ENCODE measurements at places on chromosomes 6 and 20.

- DNase-seq = no peak
These were observed 49.6 kb downstream of the CD24 start for GRCh38 chr6:106924694-106925523.

GRCh38 chr6:35327349-35328027 is 14.9 kb upstream of the PPARD start:
- peak; percentile 78 for DNase-seq

DNA sequence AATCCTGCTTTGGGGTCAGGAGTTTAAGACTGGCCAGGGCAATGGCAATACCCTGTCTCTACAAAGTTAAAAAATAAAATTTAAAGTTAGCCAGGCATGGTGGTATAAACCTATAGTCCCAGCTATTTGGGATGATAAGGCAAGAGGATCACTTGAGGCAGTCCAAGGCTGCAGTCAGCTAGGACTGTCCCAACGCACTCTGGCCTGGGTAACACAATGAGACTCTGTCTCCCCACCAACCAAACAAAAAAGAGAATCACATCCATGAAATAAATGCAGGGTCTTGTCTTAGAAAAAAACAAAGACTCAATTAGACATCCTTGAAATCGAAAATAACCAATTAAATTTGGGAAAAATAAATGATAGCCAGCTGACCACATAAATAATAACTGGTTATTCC is 88.9 kb downstream of the PHIP start:
- DNase-seq = no peak

GRCh38 chr6:89432875-89433251 is at the start of gene ANKRD6:
Gene ANKRD6 (plus strand): TSS chr6:89433152. CDS start chr6:89566977, 133,825 bp downstream.
- peak; percentile 84 for DNase-seq

- no peak for DNase-seq
These were observed 9.4 kb upstream of the OCSTAMP start for GRCh38 chr20:46559685-46560440.

DNA sequence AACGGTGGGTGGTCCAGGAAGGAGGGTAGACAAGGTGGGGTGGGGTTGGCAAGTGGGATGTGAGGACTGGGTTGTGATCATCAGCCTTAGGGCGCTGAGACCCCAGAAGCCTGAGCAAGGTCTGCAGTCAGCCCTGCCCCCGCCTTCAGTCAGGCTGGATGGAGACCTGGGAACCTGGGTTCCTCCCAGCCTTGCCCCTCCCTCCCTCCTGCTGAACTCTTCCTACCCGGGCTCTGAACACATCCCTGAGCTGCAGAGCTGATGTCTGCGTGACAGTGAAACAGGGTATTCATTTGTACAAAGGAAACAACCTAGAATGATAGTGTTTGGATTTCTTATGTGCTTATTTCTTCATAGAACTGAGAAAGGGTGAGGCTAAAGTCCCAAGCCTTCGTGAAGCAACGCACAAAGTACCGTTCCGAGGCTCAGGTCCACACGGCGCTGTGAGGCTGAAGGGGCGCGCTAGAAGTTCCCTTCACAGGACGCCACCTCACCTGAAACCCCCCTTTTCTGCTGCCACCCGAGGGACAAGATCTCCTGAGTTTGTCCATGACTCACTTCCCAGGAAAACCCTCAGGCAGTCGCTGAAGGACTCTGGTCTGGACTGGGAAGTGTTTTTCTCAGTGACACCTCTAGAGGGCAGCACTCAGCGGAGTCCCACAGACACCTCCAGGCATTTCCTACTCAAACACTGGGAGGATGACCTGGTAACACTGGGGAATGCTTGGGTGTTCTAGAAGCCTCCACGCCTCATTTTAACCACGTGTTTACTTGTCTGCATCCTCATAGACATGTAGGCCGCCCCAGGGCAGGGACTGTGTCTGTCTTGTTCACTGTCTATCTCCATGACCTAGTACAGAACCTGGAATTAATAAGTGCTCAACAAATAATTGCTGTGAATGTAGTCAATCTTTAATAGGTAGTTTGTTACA is 1.2 kb downstream of the GSTA5 start:
- peak; percentile 60 for DNase-seq

- no peak for DNase-seq
These were observed 76.7 kb downstream of the DACT2 start for GRCh38 chr6:168242940-168243225.

DNA sequence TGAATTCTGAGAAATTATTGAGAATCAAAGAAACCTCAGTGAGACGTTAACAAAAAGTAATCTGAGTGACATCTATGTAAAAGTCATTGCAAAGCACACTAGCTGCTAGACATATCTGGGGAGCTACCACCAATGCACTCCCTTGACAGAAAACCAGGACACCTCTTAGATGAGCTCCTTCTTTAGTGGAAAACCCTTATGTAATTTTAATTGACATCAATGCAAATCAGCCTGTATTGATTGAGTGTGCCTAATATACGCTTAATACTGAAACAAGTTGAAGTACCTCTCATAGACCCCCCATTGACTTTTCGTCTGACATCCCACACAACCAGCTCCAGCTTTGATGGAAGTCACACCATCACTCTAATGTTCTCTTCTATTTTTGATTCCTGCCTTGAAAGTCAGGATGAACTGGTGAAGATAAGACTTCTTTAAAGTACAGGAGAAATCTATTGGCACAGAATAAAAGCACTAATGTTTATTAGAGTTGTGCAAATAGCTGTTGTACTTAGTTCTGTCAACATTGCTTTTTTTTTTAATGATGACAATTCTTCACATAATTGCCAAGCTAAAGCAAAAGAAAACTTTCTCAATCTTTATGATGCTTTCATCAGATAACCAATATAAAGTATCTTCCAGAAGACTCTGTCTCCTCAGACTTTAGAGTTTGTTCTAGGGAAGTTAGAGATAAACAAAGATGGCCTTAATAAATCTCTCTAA is 98.0 kb upstream of the FAM8A1 start:
- DNase-seq = no peak

GRCh38 chr20:9413001-9413400 is 101.4 kb upstream of the LAMP5 start:
- DNase-seq = no peak

DNA sequence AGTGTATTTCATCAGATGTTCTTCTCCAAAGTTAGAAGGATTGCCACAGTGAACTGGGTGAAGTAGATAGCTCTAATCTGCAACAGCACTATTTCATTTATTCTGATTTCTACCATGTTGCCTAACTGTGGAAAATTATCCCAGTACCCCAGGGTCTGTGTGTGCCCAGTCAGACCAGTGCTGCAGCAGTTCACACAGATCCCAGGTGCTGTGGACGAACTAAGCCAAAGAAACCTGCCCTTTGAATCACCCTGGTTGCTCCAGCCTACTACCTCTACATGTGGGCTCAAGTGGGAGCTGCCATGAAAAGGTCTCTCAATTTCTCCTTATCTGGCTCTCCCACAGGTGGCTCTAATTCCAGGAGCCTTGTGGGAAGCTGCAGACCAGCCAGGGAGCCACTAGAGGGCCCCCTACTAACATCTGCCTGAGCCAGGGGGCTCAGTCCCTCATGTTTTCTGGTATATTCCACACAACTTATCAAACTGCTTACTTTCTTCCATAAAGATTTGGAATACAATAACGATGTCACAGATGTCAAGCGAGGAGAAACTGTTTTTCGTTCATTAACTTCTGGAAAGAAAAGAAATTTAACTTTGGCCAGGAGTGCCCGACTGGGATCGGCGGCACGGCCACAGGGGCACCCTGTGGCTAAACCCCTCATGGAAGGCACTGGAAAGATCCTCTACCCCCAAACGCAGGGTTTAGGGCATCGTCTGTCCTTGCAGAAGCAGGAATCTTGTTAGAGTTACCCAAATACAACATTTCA is 31.6 kb upstream of the LY86 start:
- DNase-seq = peak; percentile 69

- no peak for DNase-seq
These were observed 4.6 kb upstream of the PREX1 start for GRCh38 chr20:48832405-48832730.

DNA sequence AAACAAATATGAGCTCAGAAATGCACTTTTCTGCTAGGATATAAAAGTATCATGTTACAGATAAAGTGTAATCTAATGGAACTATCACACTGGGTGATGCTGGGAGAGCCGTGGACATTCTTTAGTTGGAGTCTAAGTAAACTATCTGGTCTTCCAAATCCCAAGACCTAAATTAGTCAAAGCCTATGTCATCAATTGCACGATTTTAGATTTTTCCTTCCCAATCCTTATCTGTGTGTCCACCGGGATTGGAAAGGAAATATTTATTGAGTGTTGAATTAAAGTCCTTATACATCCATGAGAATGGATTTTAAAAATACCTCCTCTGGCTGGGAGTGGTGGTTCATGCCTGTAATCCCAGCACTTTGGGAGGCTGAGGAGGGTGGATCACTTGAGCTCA is 19.6 kb upstream of the MRAP2 start:
- DNase-seq = no peak

DNA sequence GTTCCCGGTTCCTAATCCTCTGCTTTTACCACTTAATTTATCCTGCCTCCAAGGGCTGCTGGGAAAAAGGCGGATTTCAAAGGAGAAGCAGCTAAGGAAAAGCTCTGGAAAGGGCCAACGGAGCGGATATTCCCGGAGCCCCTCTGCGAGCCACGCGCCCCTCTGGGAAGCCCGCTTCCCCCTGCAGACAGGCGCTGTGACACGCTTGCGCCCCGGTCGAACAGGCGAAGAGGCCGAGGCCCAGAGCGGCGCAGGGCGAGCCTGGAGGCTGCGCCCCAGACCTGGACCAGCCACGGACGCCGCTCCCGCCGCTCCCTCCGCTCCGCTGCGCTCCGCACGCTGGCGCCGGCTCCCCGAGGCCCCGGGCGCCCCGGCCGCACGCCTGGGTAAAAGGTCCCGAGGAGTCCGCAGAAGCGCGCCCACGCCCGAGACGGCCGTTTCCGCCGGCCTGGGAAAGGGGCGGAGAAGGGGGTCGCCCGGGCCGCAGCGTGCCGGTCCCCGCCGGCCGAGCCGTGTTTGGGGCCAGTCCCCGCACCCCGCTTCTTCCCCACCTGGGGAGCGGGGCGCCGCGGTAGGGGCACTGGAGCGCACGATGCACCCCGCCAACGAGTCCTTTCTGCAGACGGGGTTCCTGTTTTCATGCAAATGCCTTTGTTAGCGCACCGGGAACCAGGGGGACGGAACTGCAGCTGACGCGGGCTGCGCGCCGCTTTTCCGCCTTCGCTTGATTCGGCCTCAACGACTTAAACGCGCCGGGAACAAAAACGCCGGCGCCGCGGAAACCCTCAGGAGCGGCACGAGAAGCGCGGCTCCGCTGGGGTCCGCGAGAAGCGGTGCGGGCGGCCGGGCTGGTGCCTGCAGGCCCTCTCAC is 91.9 kb upstream of the SIRPA start:
- peak; percentile 8 for DNase-seq

DNA sequence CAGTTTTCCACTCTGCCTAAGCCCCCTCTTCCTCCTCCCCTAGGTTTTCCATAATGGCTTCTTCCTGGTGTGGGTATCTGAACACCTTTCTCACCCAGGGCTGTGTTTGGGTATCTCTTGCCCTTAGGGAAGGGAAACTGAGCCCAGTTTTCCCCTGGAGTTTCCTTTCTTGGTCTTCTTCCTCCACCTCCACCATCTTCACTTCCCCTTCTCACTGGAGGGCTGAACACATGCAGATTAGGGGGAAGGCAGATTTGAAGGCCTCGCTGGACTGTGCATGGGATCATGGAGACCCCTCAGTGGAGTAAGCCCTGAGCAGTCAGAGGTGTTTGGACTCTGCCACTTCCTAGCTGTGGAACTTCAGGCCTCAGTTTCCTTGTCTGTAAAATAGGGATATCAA is 27.8 kb downstream of the FOXP4 start:
- DNase-seq = no peak

DNA sequence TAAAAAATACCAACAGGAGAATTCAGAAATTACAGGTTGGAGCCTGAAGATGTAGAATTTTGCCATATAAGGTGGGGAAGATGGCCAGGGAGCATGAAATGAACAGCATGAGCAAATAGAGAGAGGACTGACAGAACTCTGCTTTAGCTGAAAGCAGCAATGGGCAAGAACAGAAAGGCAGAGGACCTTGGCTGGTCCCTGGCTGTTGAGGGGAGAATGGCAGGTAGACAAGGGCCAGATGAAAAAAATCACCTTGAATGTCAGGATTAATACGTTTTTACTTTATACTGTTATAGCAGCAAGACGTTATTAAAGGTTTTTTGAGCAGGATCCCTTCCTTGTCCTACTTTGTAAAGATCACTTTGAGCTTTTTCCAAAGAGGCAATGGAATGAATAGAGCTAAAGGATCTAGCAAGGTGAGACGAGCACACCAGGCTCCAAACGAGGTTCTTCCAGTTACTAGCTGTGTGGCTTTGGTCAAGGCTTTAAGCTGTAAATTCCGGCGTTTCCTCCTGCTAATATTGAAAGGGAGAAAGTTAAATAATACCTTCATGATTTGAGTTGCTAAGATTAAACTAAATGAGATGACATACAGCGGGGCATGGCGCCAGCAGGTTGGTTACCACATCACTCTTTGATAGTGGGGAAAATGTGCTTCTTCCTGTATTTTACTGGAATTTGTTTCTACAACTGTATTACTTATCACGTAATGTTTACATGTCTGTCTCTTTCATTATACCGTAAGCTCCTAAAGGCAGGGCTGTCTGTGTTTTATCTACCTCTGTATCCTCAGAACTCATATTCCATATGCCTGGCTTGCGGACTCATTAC is 776 bp downstream of the PPIL1 start:
- DNase-seq = peak; percentile 44

DNA sequence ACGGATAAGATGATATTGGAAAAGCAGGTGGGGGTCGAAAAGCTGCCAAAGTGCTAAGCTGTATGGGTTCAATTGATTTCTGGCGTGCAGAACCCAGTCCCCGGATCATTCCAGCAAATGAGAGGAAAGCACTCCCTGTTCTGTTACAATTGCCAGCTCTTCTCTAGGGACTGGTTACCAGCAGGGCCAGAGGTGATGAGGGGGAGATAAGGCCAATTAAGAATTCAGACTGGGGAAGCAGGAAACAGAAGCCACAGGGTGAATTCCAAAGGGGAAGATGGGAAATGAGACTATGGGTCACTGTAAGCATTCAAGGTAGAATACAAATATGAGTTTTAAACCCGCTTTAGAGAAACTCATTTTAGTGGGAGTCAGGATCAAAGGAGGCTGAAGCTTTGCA is 349.4 kb upstream of the MAP3K7 start:
- DNase-seq = no peak

GRCh38 chr6:52251113-52251512 is 6.8 kb upstream of the IL17F start:
- DNase-seq = peak; percentile 46

DNA sequence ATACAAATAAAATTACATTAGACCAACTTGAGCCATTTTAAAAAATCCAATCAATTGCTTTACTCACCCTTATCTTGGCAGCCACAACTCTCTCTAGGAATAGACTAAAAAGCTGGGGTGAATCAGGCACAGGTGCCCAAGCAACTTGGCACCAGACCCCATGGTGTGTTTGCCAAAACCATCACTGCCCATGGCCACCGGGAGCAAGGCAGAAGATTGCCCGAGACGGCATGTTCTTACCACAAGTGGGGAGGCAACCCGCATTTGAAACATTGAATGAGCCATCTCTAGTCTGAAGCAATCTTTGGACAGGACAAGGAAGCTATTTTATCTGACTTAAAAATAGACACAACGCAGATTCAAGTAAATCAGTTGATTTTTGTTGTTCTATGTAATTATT is 69.0 kb downstream of the SMLR1 start:
- DNase-seq = no peak

GRCh38 chr6:87183687-87184086 is 28.3 kb downstream of the ZNF292 start:
- peak; percentile 38 for DNase-seq

- no peak for DNase-seq
These were observed 17.9 kb upstream of the KIF25 start for GRCh38 chr6:167979436-167980139.

GRCh38 chr6:3119040-3119723 is 671 bp downstream of the BPHL start:
- no peak for DNase-seq

Data from activated CD4-positive, alpha-beta T cell treated with anti-CD3 and anti-CD28 coated beads, Interleukin-10, Interleukin-2, amounts not matched to agents 100 ng/mL and 50 ng/mL, durations not matched to agents 16 hours and 8 hours (primary cell).